ENCODE measurements at places on chromosomes 6 and 20. TPM values are rescaled to one million over a fixed set of nuclear protein-coding genes. Genes with fewer than 3 reads are reported as not detected.

Gene PKHD1
- total RNA-seq, result not detected

Gene TTK
- total RNA-seq, result 0.88 TPM

Gene OPRM1
- total RNA-seq, result not detected

Gene ACSS1
- total RNA-seq, result 11.6 TPM

Gene PI16
- total RNA-seq, result 221 TPM

Gene FLRT3
- 1.3 TPM for total RNA-seq

Gene MYMX
- total RNA-seq, result not detected

Gene EEF1A2
- total RNA-seq, result 0.42 TPM

Gene XRN2
- 41.0 TPM for total RNA-seq

Gene JPH2
- 130 TPM for total RNA-seq

All from posterior vena cava (tissue), 2 donors.